ENCODE measurements at places on chromosomes 6 and 20.
A peak's percentile ranks its signal among the peaks of the same experiment; 100 is the strongest.

GRCh38 chr6:144390886-144391285 lies 105.8 kb downstream of the UTRN start:
- no peak for DNase-seq

DNA sequence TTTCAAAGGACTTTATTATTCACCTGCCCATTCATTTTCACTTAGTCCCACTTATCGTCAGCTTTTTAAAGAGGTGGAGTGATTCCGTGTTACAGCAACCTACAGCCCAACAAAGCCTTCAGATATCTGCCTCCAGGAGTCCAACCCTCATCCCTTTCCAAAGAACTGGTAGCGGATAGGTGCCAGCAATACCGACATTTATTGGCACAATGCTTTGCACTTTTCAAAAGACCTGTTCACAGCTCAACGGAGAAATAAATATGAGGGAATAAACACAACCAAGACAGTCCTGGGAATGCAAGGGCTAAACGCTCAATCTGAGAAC lies 819 bp upstream of the MTRF1L start:
- no peak for DNase-seq

GRCh38 chr20:60054716-60055634 lies 96.8 kb downstream of the CDH26 start:
- no peak for DNase-seq

GRCh38 chr6:84871925-84872324 lies 107.5 kb upstream of the TBX18 start:
- DNase-seq = no peak

DNA sequence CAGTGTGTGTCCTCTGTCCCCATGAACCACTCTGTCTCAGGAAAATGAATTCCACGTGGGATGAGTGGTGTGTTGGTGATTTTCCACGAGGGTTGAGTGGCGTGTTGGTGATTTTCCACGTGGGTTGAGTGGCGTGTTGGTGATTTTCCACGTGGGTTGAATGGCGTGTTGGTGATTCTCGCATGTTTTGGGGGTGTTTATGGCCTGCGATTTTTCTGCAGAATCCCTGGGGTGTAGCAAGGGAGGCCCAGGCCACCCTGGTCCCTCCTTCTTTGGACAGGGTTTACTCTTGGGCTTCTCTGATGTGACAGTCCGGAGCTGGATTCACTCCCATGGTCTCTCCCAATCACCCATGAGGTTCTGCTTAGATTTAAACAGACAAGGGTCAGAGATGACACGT lies 90.6 kb upstream of the FRMD1 start:
- no peak for DNase-seq

- no peak for DNase-seq
Observed at GRCh38 chr6:119467488-119468081, 118.0 kb upstream of the MAN1A1 start.

GRCh38 chr20:33370291-33370690 lies 31.0 kb downstream of the CDK5RAP1 start:
- no peak for DNase-seq

DNA sequence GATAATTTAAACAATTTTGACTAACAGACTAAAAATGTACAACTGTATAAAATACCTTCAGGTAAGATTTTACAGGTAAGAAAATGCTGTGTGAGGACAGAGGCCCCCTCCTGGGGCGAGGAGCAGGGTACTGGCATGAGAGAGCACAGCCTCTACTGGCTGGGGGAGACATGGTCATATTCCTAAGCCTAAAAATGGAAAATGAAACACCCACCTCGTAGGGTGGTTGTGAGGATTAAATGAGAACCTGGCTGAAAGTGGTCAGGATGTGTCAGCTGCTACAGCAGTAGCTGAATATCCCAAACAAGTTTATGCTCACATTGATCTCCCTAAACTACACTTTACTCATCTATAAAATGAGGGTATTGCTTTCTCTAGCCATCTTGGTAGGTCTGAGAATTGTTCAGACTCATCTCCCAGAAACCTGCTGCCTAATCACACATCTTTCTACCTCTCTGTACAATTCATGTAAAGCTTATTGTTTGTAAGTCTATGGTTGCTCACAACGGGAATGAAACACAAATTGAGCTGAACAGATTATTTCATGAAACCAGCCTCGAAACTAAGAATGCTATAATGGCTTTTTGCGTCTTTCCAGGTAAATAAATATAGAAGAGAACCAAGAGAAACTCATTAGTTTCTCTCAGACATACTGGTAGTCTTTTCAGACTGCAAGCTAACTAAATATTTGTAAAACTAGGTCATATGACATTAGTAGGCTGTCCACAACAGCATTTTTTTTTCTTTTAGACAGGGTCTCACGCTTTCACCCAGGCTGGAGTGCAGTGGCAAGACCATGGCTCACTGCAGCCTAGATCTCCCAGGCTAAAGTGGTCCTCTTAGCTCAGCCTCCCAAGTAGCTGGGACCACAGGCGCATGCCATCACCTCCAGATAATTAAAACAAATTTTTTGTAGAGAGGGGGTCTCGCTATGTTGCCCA lies 69.6 kb downstream of the POPDC3 start:
- DNase-seq = no peak

GRCh38 chr6:122352981-122353664 lies 46.3 kb upstream of the HSF2 start:
- no peak for DNase-seq

GRCh38 chr6:149717588-149718458 lies at the start of gene LATS1:
TSS of gene LATS1 (minus strand) at chr6:149718101. CDS start at chr6:149702126, 15,975 bp downstream.
- DNase-seq = peak; percentile 79

GRCh38 chr6:127464881-127465459 lies 5.8 kb upstream of the KIAA0408 start:
- peak; percentile 63 for DNase-seq

GRCh38 chr20:54221353-54221752 lies 13.5 kb downstream of the PFDN4 start:
- no peak for DNase-seq

- DNase-seq = no peak
Observed at GRCh38 chr6:140314682-140315081, 940.2 kb upstream of the CITED2 start.

GRCh38 chr6:15561447-15562199 lies 101.2 kb downstream of the DTNBP1 start:
- DNase-seq = no peak

GRCh38 chr6:34773916-34774315 lies 16.6 kb downstream of the SNRPC start:
- DNase-seq = no peak
